ENCODE measurements at places on chromosomes 12 and 14.

- no peak for DNase-seq
These were observed 31.8 kb upstream of the G2E3 start for GRCh38 chr14:30527196-30527595.

DNA sequence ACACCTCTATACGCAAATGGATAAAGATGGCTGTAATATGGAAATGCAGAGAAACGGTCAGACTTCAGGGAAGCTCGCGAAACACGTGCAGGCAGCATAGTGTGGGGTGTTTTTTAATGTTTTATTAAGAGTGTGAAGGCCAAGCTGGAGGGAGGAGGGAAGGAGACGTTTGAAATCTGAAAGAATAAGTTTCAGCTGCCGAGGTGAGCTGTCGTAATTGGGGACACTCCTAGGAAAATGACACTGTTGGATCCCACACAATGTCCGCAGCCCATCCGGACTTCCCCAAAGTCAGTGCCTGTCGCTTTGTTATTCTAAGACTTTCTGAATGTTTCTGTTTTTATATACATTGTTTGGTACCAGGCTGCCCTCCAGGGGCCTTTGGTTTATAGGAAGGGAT is 8.3 kb downstream of the FZD10 start:
- no peak for DNase-seq

DNA sequence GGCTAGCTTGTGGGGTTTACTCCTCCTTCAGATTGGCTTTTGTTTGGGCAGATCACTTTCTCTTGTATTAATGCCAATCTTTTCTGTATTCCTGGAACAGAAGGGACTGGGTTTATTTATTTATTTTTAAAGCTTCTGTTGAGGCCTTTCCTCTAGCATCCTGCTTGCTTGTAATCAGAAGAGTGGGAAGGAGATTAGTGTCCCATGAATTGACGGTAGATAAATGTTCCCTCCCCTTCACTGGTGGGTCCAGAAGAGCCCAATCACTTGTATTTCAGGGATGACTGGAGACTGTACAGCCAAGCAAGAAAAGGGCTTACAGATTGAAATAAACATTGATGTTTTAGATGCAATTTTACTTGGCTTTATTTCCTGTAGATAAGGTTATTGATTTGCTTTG is 71.0 kb downstream of the LIN52 start:
- DNase-seq = no peak

- peak; percentile 69 for DNase-seq
These were observed 47.2 kb downstream of the MYF5 start for GRCh38 chr12:80763874-80764273.

GRCh38 chr12:91387461-91388134 is 205.0 kb upstream of the DCN start:
- no peak for DNase-seq

DNA sequence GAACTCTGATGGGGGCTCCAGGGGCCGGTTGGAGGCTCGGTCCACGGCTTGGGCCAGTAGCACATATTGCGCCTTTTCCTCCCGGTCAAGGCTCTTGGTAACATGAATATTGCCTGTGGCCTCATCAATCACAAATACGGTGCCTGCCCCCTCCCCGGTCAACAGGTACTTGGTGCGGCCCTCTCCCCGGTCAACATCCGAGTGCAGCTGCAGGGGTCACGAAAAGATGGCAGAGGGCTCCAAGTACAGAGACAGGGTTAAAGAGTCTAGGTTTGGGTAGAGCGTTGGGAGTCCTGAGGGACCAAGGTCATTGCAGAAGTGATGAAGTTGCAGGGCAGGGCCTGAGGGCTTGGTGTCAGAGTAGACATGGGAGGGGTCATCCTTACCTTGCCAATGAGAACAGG is 2.2 kb downstream of the CDH24 start:
- DNase-seq = no peak

DNA sequence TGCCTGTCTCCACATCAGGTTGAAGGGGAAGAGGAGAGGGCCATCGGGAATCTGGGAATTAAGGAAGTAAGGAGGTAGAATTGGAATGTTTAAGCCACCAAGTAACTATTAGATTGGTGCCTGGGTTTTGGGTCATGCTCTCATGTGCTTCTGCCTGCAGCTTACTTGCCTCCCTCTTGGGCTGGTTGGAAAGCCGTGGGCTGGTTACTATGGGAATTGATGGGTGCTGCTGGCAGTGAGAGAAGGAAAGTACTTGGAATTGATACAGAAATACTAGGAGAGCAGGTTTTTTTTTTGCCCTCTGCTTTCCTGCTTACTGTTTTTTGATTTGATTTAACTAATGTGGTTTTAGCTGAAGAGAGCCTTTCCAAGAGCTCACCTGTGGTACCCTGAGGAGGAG is 493.5 kb upstream of the RGS6 start:
- no peak for DNase-seq

GRCh38 chr14:56474419-56475022 is 105.1 kb upstream of the TMEM260 start:
- DNase-seq = peak; percentile 41

DNA sequence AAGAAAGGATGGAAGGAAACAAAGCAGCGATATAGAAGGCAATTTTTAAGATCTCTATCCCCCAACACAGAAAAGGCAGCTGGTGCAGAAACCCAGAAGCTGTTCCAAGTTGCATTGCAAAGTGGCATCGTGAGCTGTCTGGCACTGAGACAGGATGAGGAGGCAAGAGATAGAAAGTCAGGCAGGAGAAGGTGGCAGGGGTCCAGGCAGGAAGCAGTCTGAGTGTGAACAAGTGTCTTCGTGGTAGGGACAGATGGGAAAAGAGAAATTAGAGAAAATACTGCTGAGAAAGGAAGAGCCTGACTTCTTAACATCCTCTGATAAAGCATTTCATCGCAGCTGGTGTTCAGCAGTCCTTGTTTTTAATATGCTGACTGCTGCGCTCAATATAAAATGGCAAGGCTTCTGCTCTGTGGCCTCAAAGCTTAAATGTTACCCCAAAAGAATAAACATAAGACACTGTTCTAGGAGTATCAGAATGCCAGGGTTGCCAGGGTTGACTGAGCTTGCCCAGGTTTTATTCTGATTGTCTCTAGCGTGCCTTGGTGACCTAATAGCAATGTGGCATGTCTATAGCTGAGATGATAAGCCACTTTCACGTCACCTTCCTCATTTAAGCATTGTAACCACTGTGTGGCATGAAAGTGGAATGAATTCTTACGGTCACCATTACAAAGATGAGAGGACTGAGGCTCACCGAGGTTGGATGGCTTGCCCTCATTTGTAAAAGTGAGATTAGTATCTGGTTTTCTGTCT is 397.6 kb downstream of the NUAK1 start:
- DNase-seq = no peak

DNA sequence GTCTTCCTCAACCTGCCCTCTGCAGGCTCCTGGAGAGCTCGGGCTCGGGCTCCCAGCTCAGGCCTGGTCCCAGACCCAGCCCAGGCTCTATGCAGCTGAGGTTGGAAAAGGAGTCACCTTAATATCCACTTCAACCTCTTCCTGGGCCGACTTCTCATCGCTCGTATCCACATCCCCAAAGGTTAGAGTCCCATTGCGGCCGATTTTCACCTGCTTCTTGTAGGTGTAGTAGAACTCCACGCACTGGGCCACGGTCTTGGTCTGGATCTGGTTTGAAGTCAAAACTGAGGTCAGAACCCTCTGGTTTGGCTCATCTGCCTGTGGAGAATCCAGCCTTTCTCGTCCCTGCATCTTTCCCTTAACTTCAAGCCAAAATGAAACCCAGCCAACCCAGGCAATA is 8.4 kb upstream of the PNMA1 start:
- DNase-seq = no peak

GRCh38 chr12:6869049-6870021 is 2.0 kb downstream of the TPI1 start:
- DNase-seq = peak; percentile 89

All from ACHN (cell line).